ENCODE measurements at places on chromosomes 2 and 18.

GRCh38 chr2:54964271-54964670 lies 86.0 kb downstream of the RTN4 start:
- DNase-seq, result no peak

DNA sequence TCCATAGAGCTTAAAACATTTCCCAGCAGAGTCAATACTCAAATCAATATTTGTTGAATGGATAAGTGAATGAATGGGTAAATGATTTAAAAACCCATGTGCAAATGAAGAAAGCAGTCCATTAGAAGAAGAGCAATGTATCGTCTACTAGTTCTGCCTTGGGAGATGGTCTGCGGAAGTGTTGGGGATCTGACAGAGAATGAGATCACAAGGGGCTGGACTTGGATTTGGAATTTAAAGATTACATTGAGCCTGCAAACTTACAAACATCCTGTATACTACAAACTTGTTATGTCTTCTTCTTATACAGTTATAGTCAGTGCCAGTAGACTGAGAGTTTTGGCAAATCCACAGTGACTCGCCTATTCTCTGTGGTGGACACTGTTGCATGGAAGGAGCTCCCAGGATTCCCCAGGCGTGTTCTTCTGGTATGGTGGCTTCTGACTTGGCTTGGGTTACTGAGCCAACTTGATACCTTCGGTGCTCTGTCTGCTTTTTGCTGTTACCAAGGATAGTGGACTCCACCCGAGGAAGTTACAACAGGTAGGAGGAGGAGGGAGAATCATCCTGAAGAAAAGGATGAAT lies 163.3 kb upstream of the SERPINE2 start:
- DNase-seq, result no peak

DNA sequence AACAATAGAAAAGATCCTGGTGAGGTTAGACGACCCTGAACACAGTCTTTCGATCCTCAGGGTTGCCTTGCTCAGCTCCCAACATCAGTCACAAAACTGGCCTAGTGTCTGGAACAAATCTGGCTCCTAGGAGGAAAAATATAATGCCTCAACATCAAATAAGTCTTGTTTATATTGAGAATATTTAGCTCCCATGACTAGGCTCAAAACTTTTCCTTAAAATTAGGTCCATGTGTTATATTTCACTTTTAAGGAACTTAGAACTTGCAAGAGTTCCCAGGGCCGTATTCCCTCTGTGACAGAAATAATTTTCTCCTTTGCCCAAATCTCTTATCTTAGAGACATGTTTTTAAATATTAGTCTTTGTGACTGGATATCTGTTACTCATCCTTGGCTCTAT lies 819.7 kb upstream of the ZEB2 start:
- DNase-seq, result no peak

DNA sequence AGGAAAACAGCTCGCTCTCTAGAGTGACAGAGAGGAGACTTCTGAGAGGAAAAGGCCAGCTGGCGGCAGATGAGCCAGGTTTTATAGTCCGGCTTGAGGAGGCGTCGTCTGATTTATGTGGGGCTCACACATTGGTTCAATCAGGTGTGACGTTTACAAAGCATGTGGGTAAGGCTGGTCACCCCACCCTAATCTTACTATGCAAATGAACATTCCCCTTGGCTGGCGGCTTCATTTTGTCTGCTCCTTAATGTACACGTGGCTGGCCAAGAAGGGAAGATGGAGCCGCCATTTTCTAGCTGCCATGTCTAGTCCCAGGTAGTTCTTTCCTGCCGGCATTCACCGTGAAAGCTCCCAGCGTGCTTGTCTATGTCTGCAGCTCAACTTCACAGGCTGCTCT lies 299.1 kb upstream of the SPRED2 start:
- DNase-seq, result no peak

DNA sequence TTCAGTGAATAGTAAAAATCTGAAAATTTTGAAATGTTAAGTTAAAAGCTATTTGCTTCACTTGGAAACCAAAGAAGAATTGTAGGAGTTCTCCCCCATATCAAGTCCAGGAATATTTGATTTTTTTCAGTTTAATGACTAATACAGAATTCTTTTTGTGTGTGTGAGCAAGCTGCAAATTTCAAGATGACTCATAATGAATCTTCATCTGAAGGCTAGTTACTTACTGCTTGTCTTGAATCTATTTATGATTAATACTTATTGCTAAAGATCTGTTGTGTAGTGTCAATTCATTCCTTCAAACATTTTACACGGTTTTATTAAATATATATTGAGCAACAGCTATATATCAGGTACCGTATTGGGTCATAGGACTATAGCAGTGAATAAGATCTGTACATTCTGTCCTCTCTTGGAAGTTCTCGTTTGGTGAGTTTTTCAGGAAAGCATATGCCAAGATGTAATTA lies 47.8 kb upstream of the CAVIN2 start:
- no peak for DNase-seq
